ENCODE measurements at places on chromosomes 3 and 15.

DNA sequence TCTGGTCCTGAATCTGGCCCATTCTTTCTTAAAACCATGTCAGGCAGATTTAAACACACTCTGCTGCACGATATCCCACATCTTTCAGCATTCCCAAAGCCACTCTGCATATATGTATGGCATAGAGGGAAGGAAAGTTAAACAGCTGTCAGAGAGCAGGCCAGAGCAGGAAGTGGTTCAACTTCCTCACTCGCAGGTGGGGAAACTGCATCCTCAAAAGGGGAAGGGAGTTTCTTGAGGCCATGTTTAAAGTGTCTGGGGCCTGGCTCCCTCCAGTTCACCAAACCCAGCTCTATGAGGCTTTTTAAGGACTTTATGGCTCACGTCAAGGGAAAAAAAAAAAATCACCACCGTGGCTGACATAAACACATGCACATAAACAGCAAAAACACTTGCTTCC, 123.1 kb downstream of the OPA1 start:
- DNase-seq: no peak

DNA sequence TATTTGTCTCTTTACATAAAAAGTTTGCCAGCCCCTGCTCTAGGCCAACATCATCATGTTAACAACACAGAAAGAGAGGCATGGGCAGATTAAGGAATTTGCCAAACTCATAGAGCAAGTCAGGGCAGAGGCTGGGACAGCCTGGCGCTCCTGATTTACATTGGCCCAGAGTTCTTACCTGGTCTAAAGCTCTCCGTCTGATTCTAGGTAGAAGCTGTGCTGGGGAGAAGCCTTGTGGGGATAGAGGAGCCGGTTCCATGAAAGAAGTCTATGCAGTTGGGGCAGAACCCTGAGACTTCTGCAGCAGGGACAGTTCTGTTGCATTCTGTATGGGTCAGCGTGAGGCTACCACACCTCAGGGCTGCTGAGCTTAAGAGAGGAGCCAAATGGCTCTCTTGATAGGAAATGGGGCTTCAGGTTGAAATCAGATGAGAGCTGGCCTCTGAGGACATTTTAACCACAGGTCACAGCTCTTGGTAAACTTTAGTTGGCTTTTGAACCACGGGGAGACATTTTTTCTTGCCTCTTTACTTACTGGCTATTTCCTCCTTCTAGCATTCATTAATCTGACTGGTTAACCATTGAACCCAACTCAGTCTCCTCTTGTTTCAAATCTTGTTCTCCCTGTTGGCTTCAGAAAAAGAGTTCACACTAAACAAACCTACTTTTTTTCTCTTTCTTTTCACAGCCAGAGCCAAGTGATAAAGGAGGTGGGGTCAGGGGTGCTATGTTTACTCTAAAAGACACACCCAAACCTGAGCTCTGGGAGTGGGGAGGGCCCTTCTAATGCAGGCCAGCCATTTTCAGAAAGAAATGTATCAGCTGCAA, 250.7 kb downstream of the OPA1 start:
- DNase-seq: no peak

DNA sequence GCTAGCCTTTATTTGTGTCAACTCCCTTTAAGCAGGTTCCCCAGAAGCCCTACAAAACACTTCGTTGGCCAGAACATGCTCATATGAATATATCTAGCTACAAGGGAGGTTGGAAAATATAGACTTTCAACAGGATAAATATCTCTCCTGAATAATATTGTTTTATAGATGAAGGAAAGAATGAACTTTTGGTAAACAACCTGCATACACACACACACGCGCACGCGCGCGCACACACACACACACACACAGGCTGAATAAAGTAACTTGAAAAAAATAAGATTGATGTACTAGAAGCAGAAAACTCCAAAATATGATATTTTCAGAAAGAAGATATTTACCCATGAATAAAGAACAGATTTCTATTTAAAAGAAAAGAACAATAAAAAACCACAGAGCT, 72.4 kb upstream of the GADL1 start:
- DNase-seq: no peak

DNA sequence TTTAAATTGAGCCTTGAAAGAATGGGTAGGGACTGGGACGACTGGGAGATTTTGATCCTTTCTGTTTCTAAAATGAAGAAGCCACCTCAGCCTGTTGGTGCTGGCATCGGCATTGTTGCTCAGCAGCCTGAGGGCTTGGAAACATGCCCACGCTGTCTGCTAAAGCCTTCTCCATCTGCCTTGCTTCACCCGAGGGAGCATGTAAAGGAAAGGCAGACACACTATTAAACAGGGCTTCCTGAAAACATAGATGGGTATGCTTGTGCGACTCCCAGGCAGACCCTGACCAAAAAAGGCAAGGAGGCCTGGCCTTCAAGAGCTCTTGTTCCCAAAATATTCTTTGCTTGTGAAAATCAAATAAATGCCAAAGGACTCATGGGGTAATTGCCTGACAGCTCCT, 84.2 kb upstream of the SLC4A7 start:
- DNase-seq: peak; percentile 42

DNA sequence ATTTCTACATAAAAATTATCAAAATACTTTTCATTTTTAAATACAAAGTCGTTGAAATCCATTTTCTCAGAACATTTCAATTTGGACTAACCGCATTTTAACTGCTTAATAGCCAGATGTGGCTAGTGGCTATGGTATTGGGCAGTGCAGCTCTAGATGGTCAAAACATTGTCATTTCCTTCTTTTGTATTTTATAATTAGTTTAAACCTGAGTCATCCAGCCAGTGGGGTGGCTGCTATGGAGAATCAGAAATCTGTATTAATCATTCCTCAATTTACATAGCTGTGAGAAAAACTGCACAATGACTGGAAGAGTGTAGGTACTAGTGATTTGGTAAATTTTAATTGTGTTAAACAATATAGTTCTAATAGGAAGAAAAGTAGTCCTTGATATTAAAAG, 245.3 kb downstream of the PDZRN3 start:
- DNase-seq: no peak

- no peak for DNase-seq
These were observed 322.8 kb upstream of the CTNNB1 start for GRCh38 chr3:40876496-40876895.

DNA sequence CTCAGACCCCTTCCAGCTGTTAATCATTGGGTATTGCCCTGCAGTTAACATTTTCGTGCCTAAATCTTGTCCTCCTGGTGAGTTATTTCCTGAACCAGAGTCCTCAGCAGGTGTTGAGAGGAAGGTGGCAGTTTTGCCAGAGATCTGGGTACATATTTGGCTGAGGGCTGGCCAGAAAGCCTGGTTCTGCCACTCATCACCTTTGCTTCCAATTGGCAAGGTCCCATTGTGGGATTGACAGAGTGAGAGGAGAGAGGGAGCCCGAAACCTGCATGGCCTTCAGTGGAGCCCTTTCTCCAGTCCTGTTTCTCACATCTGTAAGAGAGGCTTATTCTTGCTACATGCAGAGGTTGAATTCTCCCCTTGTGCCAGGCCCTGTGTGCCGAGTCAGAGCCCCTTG, 8.9 kb upstream of the TKT start:
- DNase-seq: no peak

Data from uterus (tissue), 4 donors.